ENCODE measurements at places on chromosomes 16 and 17.

GRCh38 chr17:35315283-35315682, 58.1 kb downstream of the SLFN11 start:
- peak; percentile 91 for DNase-seq

GRCh38 chr16:49854796-49855203, 1.1 kb downstream of the ZNF423 start:
- no peak for DNase-seq

GRCh38 chr17:41864498-41864835, 756 bp downstream of the KLHL11 start:
- no peak for DNase-seq

GRCh38 chr17:28204751-28205150, 114.2 kb upstream of the TMEM97 start:
- peak; percentile 34 for DNase-seq

- DNase-seq = peak; percentile 29
Observed at GRCh38 chr16:89723279-89724250, 2.2 kb downstream of the ZNF276 start.

All from AG10803 (cell line).